Transverse colon (tissue), 4 donors: ENCODE measurements at places on chromosomes 1 and 21. TPM values are rescaled to one million over a fixed set of nuclear protein-coding genes. Genes with fewer than 3 reads are reported as not detected.

CFAP107 gene
- total RNA-seq, result not detected

GRCh38 chr1:145912128-145912641 is 2.3 kb upstream of the ITGA10 start:
- H3K4me3 ChIP-seq, result no peak overlapping the region
- H3K4me1 ChIP-seq, result peaks cover 7% of the 10 kb centered on the region
- no peak overlapping the region for H3K27ac ChIP-seq

NUCKS1 gene
- 36.5 TPM for total RNA-seq

DNA sequence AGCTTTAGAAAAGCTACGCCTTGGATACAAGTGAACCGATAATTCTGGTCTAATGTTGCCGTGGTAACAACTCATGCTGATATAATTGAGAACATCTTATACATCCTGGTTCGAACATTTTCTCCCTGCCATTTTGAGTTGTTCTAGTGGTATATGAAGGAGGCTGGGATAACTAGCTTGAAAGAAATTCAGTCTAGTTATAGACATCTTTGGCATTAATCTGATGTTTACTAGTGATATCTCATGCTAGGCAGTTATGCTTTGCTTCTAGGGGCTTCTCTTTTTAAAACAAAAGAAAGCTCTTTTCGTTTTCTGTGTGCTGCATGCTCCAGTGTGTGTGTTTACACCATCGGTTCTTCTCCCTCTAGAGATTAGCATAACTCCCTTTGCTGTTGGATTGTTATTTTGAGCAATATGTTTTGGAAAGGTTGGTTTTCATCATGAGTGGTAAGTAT is 20.5 kb downstream of the PRKACB start:
- DNase-seq, result no peak
- peaks cover 5% of the 10 kb centered on the region for H3K4me1 ChIP-seq
- no peaks in the 10 kb centered on the region for H3K27me3 ChIP-seq
- H3K36me3 ChIP-seq, result no peaks in the 10 kb centered on the region
- H3K4me3 ChIP-seq, result no peak overlapping the region
- no peak overlapping the region for H3K27ac ChIP-seq

KIF17 gene
- 0.27 TPM for total RNA-seq

DNA sequence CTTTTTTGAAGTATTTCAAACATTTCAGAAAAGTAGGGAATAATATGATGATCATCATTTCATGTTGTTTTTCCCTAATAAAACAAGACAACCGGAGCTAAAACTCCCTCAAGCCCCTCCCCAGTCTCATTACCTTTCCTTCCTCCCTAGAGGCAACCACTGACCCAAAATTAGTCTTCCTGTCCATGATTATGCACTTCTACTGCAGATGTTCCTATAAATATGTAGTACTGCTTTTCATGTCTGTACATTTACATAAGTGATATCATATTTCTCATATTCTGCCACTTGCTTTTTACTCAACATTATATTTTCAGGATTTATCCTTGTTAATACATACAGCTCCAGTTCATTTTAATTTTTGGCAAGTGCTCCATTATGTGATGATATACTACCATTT is 58.7 kb upstream of the GOLT1A start:
- H3K36me3 ChIP-seq, result peaks cover 7% of the 10 kb centered on the region
- H3K4me3 ChIP-seq, result no peak overlapping the region
- no peak for DNase-seq
- no peaks in the 10 kb centered on the region for H3K27me3 ChIP-seq
- peaks cover 8% of the 10 kb centered on the region for H3K4me1 ChIP-seq

DNA sequence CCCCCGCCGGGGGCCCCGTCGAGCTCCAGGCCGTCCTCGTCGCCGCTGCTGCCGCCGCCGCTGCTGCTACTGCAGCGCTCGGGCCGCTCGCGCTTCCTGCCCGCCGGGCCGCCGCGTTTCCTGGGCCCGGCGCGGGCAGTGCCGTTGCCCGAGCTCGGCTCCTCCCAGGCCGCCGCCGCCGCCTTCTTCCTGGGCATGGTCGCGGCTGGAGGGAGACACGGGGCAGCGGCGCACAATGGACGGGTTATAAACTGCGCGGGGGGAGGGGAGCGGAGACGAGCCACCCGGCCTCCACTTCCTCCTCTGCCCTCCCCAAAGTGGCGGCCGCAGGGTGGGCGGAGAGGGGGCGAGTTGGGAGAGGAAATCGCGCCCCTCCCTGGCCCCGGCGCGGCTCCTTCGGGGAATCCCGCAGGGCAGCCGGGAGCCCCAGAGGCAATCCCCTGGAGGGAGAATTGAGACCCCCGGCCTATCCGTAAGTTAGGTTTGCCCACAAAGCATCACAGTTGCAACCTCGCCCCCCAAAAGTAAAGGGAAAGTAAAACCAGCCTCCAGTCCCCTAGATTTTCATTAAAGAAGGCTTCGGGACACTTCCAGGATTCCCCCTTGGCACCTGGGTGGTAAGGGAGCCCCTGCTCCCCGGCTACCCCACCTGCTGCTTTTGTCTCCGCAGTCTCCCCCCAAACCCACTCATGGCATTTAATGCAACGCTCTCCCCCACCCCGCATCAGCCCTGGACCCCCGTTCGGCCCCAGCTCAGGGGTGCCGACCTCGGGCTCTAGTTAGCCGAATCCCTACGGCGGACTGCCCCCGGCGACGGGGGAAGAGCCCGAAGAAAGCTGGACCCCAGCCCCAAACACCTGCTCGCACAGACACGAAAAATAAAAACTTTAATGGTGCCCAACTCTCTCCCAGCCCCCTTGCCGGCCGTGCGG is 893 bp downstream of the RCC2 start:
- H3K27ac ChIP-seq, result peak overlapping the region; percentile 92
- no peaks in the 10 kb centered on the region for H3K36me3 ChIP-seq
- no peaks in the 10 kb centered on the region for H3K27me3 ChIP-seq
- peaks cover 8% of the 10 kb centered on the region for H3K4me1 ChIP-seq
- DNase-seq, result peak; percentile 78

GRCh38 chr1:3413975-3414710 is 40.3 kb upstream of the ARHGEF16 start:
- DNase-seq, result no peak
- no peaks in the 10 kb centered on the region for H3K4me1 ChIP-seq
- no peak overlapping the region for H3K4me3 ChIP-seq
- peaks cover 18% of the 10 kb centered on the region for H3K27me3 ChIP-seq
- H3K27ac ChIP-seq, result no peak overlapping the region
- no peaks in the 10 kb centered on the region for H3K36me3 ChIP-seq
